H7 (cell line): ENCODE measurements at places on chromosomes 1 and 21. TPM values are rescaled to one million over a fixed set of nuclear protein-coding genes. Genes with fewer than 3 reads are reported as not detected.

DNA sequence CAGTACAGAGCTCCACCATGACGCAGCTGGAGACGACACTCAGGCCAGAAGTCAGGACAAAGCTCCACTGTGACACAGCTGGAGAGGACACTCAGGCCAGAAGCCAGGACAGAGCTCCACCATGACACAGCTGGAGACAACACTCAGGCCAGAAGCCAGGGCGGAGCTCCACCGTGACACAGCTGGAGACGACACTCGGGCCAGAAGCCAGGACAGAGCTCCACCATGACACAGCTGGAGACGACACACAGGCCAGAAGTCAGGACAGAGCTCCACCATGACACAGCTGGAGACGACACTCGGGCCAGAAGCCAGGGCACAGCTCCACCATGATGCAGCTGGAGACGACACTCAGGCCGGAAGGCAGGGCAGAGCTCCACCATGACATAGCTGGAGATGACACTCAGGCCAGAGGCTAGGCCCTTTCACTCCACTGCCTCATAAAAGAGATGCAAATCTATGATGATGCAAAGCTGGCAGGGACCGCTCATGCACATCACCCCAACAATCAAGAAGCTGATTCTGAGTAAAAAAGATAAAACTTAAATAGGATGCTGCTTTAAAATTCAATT is 13.6 kb upstream of the OR2B11 start:
- no peak for DNase-seq

DNA sequence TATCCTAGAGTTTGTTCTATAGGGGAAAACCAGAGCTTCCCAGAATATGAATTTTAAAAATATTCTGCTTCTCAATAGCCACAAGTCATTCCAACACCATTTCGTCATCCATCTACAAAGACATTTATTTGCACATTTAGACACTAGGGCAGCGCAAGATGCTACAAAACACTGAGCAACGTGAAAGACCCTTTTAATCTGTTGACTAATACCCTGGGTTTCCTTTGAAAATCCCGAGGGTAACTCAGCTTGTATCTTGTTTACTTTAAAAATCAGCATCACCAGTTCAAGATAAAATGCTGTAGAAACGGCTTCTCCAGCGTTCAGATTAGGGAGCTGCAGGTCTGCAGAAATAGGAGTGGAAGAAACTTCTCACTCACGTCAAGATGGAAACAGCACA is 13.5 kb downstream of the PDPN start:
- no peak for DNase-seq

DNA sequence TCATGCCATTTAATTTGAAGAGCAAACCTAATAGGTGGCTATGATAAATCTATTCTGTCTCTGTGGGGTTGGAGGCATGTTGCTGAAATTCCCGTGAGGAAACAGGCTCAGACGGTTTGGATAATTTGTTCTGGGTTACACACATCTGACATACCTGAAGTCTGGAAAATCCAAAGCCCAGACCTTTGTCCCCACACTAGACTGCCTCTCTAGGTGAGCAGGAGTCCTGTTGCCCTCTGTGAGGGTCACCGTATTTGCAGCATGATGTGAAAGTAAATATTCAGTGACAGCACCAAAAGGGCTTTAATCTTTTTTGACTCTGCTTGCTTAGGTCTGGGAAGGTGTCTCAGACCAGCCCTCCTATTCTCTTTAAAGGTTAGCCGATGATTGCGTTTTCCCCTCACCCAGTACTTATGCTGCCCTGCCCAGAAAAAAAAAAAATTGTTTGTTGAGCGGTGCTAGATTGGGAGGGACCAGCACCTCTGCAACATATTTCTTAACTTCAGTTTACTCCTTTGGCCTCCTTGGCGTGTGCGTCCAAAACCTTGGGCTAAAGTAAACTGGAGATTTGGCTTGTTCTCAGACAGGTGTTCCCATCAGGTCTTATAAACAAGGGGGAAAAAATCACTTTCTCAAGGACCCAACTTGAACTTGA is 67.0 kb downstream of the CACHD1 start:
- DNase-seq, result no peak

GRCh38 chr21:39632796-39633442 is 20.2 kb downstream of the B3GALT5 start:
- DNase-seq, result no peak

DNA sequence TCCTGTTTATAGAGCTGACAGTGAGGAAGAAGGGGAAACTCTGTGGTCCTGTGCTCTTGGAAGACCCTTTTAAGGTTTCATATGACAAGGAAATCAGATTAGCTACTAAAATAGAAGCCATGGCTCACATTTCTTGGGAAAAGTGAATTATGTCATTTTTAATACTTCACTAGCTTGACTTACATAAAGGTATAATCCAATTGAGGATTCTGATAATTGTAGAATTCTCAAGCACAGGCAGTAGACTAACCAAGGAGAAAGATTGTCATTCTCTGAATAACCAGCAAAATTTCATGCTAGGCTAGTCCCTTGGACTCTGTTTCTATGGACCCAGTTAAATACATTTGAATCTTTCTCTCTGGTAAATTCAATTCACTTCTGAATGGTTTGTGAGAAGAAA is 613.0 kb upstream of the BEND5 start:
- no peak for DNase-seq

DNA sequence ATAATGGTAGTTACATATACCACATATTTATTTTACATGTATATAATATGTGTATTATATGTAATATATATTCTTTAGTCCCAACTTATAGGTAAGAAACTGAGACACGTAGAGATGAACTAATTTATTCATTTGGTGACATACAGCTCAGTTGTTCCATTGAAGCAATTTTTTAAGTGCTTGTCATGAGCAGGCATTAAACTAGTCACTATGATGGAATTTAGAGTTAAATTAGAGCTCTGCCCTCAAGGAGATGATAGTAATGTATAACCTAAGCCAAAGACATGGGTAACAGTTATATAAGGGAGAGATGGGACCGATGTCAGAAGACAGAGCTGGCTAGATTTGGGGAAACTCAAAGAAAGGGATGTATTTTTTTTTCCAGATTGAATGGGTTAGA is 83.0 kb downstream of the ST6GALNAC5 start:
- no peak for DNase-seq

The HCN3 gene
- total RNA-seq, result 5.1 and 7.7 TPM in 2 replicates

The STIL gene
- 55.5 and 61.9 TPM in 2 replicates for total RNA-seq

The IVL gene
- not detected in 2 replicates for total RNA-seq

The OLFM3 gene
- 0.04 and 1.1 TPM in 2 replicates for total RNA-seq

The AADACL3 gene
- total RNA-seq, result 0.22 and 0.28 TPM in 2 replicates

The SPSB1 gene
- 4.2 and 6.5 TPM in 2 replicates for total RNA-seq

The SAMD11 gene
- total RNA-seq, result 14.8 and 17.4 TPM in 2 replicates

The USP16 gene
- total RNA-seq, result 15.1 and 21.9 TPM in 2 replicates
